ENCODE measurements at places on chromosomes 7 and 10. TPM values are rescaled to one million over a fixed set of nuclear protein-coding genes. Genes with fewer than 3 reads are reported as not detected.

Gene STOX1
- total RNA-seq, result 0.21 TPM

Gene KCTD7
- total RNA-seq, result 15.5 TPM

Gene AGAP9
- total RNA-seq, result 4.8 TPM

Gene CRYGN
- not detected for total RNA-seq

Gene ANKRD61
- 0.26 TPM for total RNA-seq

Gene FLNC
- total RNA-seq, result 0.05 TPM

Gene ZCCHC24
- total RNA-seq, result 1.3 TPM

Gene SPRN
- total RNA-seq, result not detected

Gene CYP26A1
- total RNA-seq, result not detected

Gene ANLN
- 67.1 TPM for total RNA-seq

Gene PNLIP
- total RNA-seq, result not detected

Gene BBIP1
- total RNA-seq, result 40.0 TPM

Gene CRHR2
- not detected for total RNA-seq

Gene CDK6
- 151 TPM for total RNA-seq

Gene HOXA13
- total RNA-seq, result not detected

Gene SYT15
- total RNA-seq, result 0.37 TPM

Gene DENND2A
- total RNA-seq, result not detected

Gene ACTR3C
- total RNA-seq, result 9.4 TPM

Gene ERVW-1
- total RNA-seq, result not detected

Gene LIPJ
- total RNA-seq, result not detected

Gene GRID2IP
- 0.32 TPM for total RNA-seq

Gene PON1
- total RNA-seq, result not detected

Gene TYW1
- 16.2 TPM for total RNA-seq

Gene PPP1R17
- total RNA-seq, result not detected

Gene ZNF503
- total RNA-seq, result 0.30 TPM

Gene CDNF
- 0.58 TPM for total RNA-seq

Gene CRCP
- 19.6 TPM for total RNA-seq

Gene EIF3B
- total RNA-seq, result 283 TPM

Gene ELFN1
- 0.19 TPM for total RNA-seq

Gene TRIM73
- total RNA-seq, result 8.6 TPM

Gene MMP21
- not detected for total RNA-seq

Gene STK17A
- 47.6 TPM for total RNA-seq

Gene MOGAT3
- not detected for total RNA-seq

Gene PDCD11
- total RNA-seq, result 79.5 TPM
